ENCODE measurements at places on chromosomes 11 and 22. TPM values are rescaled to one million over a fixed set of nuclear protein-coding genes. Genes with fewer than 3 reads are reported as not detected.
A peak's percentile ranks its signal among the peaks of the same experiment; 100 is the strongest.

DNA sequence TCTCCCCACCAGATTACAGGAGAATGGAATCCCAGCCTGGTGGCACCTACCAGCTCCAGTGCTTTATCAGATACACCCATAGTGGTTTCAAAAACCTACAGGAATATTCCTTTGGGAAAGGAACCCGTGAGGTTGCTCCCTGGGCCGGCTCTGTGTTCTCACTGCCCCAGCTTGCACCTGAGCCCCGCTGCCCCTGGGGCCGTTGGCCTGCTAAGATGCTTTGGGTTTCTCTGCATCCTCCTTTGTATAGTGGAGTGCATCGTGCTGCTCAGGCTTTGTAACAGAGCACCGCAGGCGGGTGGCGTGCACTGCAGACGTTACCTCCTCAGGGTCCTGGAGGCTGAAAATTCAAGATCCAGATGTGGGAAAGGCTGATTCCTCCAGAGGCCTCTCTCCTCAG lies 414.1 kb downstream of the BRD1 start:
- no peaks in the 10 kb centered on the region for H3K36me3 ChIP-seq
- H3K27ac ChIP-seq: no peak overlapping the region
- no peak for DNase-seq
- H3K4me1 ChIP-seq: no peaks in the 10 kb centered on the region
- H3K27me3 ChIP-seq: no peaks in the 10 kb centered on the region
- no peak overlapping the region for H3K4me3 ChIP-seq

DNA sequence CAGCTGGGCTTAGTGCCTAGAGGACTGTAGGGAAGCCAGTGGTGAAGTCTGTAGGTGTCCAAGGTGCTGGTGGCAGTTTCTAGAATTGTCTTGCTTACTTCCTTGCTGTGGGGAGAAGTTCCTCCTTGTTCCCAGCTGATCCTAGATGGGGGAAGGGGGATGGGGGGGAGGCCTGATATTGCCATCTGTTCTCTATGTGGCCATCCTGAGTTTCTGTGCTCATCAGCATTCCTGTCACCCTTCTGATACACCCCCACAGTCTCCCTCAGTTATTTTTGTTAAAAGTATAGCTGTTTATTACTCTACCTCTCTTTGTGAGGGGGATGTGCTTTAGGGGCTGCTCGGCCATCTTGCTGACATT lies 36.5 kb downstream of the MADD start:
- H3K4me1 ChIP-seq: no peaks in the 10 kb centered on the region
- peaks cover 100% of the 10 kb centered on the region for H3K36me3 ChIP-seq
- no peak for DNase-seq
- H3K27me3 ChIP-seq: no peaks in the 10 kb centered on the region
- no peak overlapping the region for H3K27ac ChIP-seq

GRCh38 chr22:30430933-30431332 lies 5.4 kb downstream of the MTFP1 start:
- H3K27me3 ChIP-seq: no peaks in the 10 kb centered on the region
- no peak overlapping the region for H3K27ac ChIP-seq
- H3K36me3 ChIP-seq: peaks cover 13% of the 10 kb centered on the region
- DNase-seq: no peak
- peaks cover 14% of the 10 kb centered on the region for H3K4me1 ChIP-seq

- no peak overlapping the region for H3K27ac ChIP-seq
- H3K27me3 ChIP-seq: no peaks in the 10 kb centered on the region
- DNase-seq: no peak
- H3K4me1 ChIP-seq: no peaks in the 10 kb centered on the region
- no peaks in the 10 kb centered on the region for H3K36me3 ChIP-seq
- no peak overlapping the region for H3K4me3 ChIP-seq
These were observed 40.0 kb downstream of the BTG4 start for GRCh38 chr11:111472228-111472627.

DNA sequence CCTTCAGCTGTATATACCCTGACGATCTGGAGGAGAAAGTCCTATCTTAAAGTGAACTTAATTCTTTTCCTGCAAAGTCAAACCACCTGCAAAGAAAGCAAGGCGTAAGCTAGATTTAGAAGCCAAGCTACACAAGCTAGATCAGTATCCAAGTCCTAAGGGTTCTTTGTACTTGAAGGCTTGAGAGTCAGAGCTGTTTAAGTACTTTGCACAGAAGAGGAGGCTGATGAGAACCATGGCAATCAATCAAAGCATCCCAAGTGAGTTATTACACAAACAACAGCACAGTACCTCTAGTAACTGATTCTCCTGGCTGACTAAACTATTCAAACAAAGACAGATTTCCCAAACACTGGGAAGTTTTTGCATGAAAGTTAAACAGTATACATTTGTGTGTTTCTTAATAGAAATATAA lies 1.9 kb downstream of the CDON start:
- DNase-seq: no peak
- H3K36me3 ChIP-seq: no peaks in the 10 kb centered on the region

GRCh38 chr22:46946383-46946962 lies 184.0 kb downstream of the TBC1D22A start:
- H3K36me3 ChIP-seq: peaks cover 14% of the 10 kb centered on the region
- no peak for DNase-seq
- no peak overlapping the region for H3K27ac ChIP-seq
- no peaks in the 10 kb centered on the region for H3K4me1 ChIP-seq
- no peak overlapping the region for H3K4me3 ChIP-seq
- no peaks in the 10 kb centered on the region for H3K27me3 ChIP-seq

Gene LRRC51
- polyA plus RNA-seq: 5.8 TPM

DNA sequence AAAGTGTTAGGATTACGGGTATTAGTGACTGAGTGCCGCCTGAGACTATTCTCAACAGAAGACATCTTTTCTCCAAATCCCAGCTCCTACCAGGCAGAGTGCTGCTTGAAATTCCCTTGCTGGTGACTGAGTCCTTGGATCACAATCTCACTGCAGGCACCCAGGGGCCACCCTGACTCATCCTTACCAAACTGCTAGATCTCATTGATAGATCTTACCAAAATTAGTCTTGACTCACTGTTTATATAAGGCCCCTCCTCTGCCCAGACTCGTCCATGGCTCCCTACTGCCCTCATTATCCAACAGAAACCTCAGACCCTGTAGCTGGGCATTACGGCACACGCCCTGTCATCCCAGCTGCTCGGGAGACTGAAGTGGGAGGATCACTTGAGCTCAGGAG lies 14.7 kb downstream of the TBC1D10A start:
- no peaks in the 10 kb centered on the region for H3K27me3 ChIP-seq
- H3K4me1 ChIP-seq: peaks cover 99% of the 10 kb centered on the region

Gene OR52N2
- 0.31 TPM for polyA plus RNA-seq

GRCh38 chr11:86812981-86813380 lies 12.6 kb downstream of the PRSS23 start:
- H3K27me3 ChIP-seq: no peaks in the 10 kb centered on the region
- H3K4me3 ChIP-seq: no peak overlapping the region
- no peak overlapping the region for H3K27ac ChIP-seq
- DNase-seq: no peak

GRCh38 chr11:83671289-83671688 lies 385.1 kb upstream of the CCDC90B start:
- no peaks in the 10 kb centered on the region for H3K27me3 ChIP-seq
- no peak overlapping the region for H3K4me3 ChIP-seq
- no peaks in the 10 kb centered on the region for H3K4me1 ChIP-seq
- no peak overlapping the region for H3K27ac ChIP-seq
- H3K36me3 ChIP-seq: no peaks in the 10 kb centered on the region

DNA sequence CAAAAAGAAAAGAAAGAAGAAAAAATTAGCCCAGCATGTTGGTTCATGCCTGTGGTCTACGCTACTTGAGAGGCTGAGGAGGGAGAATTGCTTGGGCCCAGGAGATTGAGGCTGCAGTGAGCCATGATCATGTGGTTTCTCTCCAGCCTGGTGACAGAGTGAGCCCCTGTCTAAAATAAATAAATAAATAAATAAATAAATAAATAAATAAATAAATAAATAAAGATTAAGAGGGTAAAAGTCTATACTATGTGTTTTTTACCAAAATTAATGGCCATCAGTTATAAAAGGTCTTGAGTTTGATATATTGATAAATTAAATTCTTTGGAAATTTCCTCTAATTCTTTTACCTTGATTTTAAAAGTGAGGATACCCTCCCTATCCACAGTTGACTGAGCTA lies 25.2 kb upstream of the DEPDC7 start:
- H3K27me3 ChIP-seq: no peaks in the 10 kb centered on the region
- H3K36me3 ChIP-seq: no peaks in the 10 kb centered on the region
- no peak overlapping the region for H3K27ac ChIP-seq
- H3K4me1 ChIP-seq: no peaks in the 10 kb centered on the region
- H3K4me3 ChIP-seq: no peak overlapping the region
- DNase-seq: no peak

DNA sequence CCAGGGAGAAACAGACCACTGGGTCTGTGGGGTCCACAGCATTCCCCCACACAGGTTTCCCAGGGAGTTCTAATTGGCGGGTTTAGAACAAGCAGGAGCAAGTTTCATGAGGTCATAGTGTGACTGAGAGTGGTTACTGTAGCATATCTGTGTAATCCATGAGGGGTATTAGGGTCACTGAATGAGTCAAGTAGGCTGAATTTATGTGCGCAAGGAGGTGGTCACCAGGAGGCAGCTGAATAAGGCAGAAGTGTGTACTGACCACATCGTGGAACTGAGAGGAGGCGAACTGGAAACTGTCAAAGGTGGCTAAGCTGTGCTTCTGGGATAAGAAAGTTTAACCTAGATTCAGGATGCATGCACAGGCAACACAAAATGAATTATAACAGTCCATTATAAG lies 876.0 kb downstream of the METTL15 start:
- H3K4me1 ChIP-seq: no peaks in the 10 kb centered on the region
- no peak overlapping the region for H3K27ac ChIP-seq
- H3K36me3 ChIP-seq: no peaks in the 10 kb centered on the region
- no peak for DNase-seq
- no peak overlapping the region for H3K4me3 ChIP-seq
- no peaks in the 10 kb centered on the region for H3K27me3 ChIP-seq

DNA sequence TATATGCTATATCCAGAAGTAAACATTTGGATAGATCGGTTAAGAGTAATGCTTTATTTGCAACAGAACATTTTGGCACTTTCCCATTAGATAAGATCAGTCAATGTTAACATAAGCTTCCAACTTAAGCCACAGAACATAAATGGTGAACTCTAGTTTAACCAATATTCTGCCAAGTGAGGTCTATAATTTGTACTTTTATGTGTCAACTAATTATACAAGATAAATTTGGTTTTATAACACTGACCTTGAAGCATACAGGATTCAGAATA lies 23.5 kb upstream of the BLID start:
- peaks cover 11% of the 10 kb centered on the region for H3K4me1 ChIP-seq
- H3K27ac ChIP-seq: no peak overlapping the region
- DNase-seq: no peak
- no peak overlapping the region for H3K4me3 ChIP-seq
- no peaks in the 10 kb centered on the region for H3K36me3 ChIP-seq

DNA sequence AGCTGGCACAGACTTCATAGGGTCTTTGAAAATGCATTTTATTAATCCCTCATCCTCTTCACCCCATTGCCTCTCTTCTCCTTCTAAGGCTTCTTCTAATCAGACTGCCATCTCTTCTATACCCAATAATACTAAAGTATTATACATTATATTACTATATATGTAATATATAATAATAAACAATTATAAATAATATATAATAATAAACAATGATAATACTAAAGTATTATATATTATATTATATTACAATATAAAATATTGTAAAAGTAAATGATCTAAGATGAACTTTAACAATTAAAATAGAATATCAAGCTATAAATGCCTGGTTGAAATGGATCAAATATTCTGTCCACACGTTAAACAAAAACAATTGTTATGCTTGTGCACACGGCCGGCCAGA lies 13.0 kb downstream of the SCGB2A1 start:
- H3K4me3 ChIP-seq: no peak overlapping the region
- H3K27ac ChIP-seq: no peak overlapping the region
- H3K4me1 ChIP-seq: no peaks in the 10 kb centered on the region

Gene P2RX6
- polyA plus RNA-seq: not detected

DNA sequence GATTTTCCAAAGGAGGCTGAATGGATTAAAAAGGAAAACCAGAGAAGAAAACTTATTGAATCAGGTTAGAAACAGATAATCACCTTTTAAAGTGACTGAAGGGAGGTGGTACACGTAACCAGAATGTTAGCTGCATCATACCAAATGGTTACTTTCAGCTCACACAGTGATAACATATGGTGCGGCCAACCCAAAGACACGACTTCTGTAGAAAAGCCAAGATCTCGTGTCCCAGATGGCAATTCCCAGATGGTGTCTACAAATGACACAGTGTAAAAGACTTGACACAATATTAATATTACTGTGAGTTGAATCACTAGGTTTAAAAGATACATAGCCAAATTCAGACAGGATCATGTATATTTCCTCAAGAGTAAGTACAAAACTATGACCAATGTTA lies 5.2 kb downstream of the PPP2R1B start:
- DNase-seq: no peak
- H3K27ac ChIP-seq: no peak overlapping the region
- H3K36me3 ChIP-seq: peaks cover 80% of the 10 kb centered on the region
- no peaks in the 10 kb centered on the region for H3K27me3 ChIP-seq

Gene NF2
- polyA plus RNA-seq: 8.4 TPM

DNA sequence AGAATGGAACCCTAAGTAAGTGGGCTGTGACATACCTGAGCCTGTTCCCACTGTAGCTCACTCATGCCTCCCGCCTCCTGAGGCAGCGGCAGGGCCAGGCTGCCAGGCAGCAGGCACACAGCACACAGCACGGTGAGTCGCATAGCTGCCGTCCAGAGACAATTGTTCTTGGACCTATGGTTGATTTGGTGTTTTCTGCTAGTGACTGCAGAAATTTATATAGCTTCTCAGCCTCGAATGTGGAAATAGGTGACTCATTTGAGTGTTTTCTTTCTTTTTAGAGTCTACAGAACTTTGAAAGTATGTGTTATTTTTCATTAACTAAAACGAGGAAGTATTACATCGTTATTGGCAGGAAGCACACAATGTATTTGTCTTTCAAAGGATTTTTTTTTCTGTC lies at the start of gene MMP7:
Gene MMP7 (minus strand): TSS at position 190 of the 400 bp plus-strand sequence. CDS start 47 bp downstream, at position 143.
- H3K27me3 ChIP-seq: no peaks in the 10 kb centered on the region
- DNase-seq: peak; percentile 26
- H3K36me3 ChIP-seq: no peaks in the 10 kb centered on the region
- no peak within 1 kb of the TSS for H3K27ac ChIP-seq
- H3K4me1 ChIP-seq: no peaks in the 10 kb centered on the region

GRCh38 chr11:114244726-114245394 lies 51.3 kb upstream of the NNMT start:
- no peak overlapping the region for H3K27ac ChIP-seq
- H3K36me3 ChIP-seq: peaks cover 90% of the 10 kb centered on the region
- H3K27me3 ChIP-seq: no peaks in the 10 kb centered on the region
- no peak for DNase-seq

- H3K27ac ChIP-seq: peak within 1 kb of the TSS; percentile 86
- H3K27me3 ChIP-seq: no peaks in the 10 kb centered on the region
- DNase-seq: peak; percentile 91
- peak within 1 kb of the TSS; percentile 91 for H3K4me3 ChIP-seq
- no peaks in the 10 kb centered on the region for H3K36me3 ChIP-seq
These were observed at the start of gene PPP6R2 for GRCh38 chr22:50342651-50343540. Gene PPP6R2, plus strand, starts transcription at chr22:50343327. Its CDS starts 50,582 bp downstream, at chr22:50393909.

GRCh38 chr11:9530901-9531625 lies 42.4 kb upstream of the WEE1 start:
- DNase-seq: peak; percentile 36
- H3K4me1 ChIP-seq: peaks cover 63% of the 10 kb centered on the region
- H3K36me3 ChIP-seq: peaks cover 3% of the 10 kb centered on the region
- no peak overlapping the region for H3K4me3 ChIP-seq
- no peaks in the 10 kb centered on the region for H3K27me3 ChIP-seq

GRCh38 chr22:23901600-23901999 lies 7.4 kb downstream of the MIF start:
- H3K27ac ChIP-seq: no peak overlapping the region
- DNase-seq: no peak
- H3K4me3 ChIP-seq: no peak overlapping the region
- peaks cover 11% of the 10 kb centered on the region for H3K4me1 ChIP-seq
- H3K27me3 ChIP-seq: no peaks in the 10 kb centered on the region

- no peak overlapping the region for H3K27ac ChIP-seq
- DNase-seq: no peak
- H3K36me3 ChIP-seq: no peaks in the 10 kb centered on the region
- H3K4me3 ChIP-seq: no peak overlapping the region
- peaks cover 12% of the 10 kb centered on the region for H3K4me1 ChIP-seq
These were observed 13.6 kb downstream of the ADM start for GRCh38 chr11:10318527-10318802.

All from stomach (tissue), 19 donors.